ENCODE measurements at places on chromosomes 16 and 17.

DNA sequence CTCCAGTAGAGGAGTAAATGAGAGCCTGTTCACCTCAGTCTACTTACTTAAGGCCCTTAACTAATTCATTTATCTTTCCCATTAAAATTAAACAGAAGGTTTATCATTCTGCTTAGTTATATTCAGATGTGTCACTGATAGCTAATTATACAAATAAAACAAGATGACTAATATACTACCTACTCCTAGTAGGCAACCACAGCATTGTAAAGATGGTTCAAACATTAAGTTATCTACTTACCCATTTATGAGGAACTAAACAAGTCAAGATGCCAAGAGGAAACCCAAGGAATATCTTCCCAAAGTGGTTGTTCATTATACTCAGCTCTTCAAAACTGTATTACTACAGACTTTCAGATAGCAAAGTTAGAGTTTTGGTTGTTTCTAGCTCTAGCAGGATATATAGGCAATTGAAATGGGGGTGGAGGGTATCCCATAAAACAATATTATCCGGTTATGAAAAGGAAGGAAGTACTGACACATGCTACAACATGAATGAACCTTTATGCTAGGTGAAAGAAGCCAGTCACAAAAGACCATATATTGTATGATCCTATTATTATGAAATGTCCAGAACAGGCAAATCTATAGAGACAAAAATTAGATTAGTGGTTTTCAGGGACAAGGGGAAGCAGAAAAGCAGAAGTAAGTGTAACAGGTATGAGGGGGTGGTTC is 56.5 kb downstream of the SPAG9 start:
- DNase-seq: no peak

DNA sequence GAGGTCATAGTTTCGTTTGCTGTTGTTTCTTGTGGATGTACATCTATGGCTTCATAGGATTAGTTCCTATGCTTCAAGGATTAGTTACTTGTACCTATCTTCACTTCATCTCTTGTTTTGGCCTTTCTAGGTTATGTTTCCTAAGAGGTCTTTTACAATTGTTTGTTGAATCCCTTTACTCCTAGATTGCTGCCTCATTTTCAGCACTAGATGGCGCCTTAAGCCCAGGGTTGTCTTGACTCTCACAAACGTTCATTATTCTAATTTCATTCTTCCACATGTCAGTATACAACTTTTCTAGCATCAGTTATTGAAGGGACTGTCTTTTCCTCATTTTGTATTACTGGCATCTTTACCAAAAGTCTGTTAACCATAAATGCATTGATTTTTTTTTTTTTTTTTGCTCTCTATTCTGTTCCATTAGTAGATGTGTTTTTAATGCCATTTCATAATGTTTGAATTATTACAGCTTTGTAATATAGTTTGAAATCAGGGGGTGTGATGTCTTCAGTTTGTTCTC is 45.0 kb upstream of the NACA2 start:
- DNase-seq: no peak

DNA sequence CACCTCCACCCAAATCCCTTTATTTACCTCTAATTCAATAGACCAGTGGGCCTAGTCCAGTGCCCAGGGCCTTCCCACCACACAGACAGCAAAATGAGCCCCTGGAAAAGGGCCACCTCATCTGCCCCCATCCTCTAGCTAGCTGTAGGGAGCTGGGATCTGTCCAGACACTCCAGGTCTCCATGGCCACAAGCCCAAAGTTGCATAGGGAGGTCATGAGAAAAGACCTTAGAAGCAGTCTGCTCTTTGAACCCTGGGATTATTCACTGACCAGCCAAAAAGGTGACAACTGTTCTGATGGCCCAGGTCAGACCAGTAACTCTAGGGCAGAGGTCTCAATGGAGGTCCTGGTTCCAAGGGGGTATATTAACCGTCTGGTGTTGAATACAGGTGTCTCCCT is 2.0 kb downstream of the CUEDC1 start:
- no peak for DNase-seq

DNA sequence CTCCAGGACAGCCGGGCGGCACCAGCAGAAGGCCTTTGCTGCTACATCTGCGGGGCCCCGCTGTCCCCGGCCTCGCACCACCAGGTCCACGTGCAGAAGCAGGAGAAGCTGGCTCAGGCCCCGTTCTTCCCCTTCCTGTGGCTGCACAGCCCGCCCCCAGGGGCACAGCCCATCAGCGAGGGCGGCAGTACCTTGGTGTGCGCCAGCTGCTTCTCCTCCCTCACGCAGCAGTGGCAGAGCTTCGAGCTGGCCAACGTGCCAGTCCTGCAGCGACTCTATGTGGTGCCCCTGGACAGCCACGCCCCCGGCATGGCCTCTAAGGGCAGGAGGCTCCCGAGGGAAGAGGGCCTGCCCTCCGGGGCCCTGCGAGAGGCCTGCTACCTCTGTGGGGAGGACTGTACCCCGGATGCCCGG is 58.3 kb upstream of the CIBAR2 start:
- no peak for DNase-seq

DNA sequence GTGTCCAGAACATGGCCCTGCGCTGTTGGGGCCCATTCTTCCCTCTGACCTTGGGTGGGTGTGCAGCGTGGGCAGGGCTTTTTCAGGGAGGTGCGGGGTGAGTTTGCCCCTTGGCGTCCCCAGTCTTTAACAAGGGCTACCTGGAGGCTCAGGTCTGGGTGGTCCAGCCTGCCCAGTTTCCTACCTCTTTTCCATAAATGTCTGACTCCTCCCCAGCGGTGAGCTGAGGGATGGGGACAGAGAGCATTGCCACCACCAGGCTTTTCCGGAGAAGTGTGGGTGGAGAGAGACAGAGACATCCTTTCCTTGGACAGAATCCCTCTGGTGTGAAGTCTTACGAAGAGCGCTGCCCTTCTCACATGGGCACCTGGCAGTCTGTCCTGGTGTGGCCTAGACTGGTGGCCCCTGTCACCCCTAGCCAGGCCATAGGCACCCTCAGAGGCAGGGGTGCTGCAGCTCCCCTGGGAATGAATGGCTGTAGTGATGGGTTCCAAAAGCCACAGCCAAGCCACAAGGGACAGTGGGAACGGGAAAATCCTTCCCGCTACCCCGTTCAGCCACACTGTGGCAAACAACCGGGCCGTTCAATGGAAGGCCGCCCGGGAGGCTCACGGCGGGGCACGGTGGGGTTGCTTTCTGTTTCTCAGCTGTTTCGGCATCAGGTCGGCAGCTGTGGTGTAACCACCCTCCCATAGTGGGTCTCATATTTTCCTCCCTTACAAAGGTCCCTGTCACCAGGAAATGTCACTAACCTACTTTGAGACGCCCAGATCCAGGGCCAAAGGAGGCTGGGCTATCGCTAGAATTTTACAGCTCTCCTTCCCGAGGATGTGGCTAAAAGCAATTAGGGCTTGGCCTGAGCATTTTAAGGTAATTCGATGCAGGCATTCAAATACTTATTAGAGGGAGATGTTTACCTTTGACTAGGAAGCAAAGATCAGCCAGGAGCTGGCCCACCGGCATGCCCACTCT is 61.9 kb upstream of the GSE1 start:
- DNase-seq: no peak

DNA sequence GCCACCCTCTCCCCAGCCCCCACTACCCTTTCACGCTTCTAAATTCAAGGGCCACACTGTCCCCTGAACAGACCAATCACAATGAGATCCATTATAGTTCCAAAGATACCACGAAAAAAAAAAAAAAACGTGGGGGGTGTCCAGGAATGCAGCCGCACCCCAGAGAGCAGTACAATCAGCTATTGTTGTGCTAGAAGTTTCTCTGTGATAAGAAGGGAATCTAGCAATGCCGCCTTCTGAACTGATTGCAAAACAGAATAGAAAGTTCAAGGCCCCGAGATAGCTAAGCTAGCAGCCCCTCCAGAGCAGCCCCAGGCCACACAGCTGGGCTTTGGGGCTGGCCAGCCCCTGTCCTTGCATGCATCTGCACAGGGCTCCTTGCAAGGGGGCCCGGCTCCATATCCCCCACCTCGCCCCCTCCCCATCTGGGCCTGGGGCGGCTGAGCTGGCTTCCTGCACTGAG is 86.9 kb upstream of the CBX4 start:
- DNase-seq: no peak

- no peak for DNase-seq
These were observed 7.3 kb downstream of the CDH11 start for GRCh38 chr16:65114527-65114926.

DNA sequence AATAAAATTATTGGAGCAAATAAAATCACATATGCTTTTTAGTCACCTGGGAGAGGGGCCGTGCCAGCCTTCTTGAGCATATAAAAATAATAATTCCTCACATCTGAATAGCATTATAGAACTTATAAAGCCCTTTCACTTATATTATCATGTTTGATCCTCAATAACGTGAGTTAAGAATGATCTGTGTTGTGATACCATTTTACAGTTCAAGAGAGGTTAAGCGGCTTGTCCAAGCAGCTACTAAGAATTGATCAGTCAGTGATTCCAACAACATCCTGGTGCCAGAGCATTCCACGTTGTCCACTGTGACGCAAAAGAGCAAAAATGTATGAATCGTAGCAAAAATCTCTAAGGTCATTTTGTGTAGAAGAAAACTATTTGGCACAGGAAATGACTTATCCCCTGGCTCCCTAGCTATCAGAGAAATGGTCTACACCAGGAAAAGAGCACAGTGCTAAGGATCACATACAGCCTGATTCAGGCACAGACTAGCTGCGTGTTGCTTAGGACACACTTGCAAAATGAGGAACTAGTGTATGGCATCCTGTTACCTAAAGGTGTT is 33.0 kb downstream of the ANKFN1 start:
- DNase-seq: peak; percentile 76

DNA sequence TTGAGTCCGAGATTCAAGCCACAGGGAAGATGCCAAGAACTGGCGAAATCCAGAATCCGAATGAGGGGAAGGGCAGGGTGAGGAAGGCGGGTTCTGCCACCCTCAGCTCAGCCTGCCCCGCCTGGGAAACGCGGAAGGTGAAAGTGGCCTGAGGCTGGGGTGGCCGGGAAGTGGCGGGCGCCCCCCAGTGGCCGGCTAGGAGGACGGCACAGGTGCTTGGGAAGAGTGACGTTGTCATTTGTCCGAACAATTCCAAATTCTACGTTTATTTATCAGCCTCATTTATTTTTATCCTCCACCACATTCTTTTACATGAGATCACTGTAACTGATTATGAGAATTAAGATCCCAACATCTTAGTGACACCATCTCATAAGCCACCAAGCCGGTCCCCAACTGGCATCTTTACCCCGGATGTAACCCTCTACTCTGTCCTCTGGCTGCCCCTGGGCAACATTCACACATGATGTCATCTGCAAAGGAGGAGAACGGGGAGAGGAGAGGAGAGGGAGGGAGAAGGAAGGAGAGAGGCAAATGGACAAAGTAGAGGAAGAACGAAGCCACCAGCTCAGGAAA is 21.3 kb downstream of the SRCIN1 start:
- DNase-seq: no peak

Data from amniotic stem cell (primary cell).